Fibroblast of the conjunctiva (primary cell): ENCODE measurements at places on chromosomes 5 and 9.

GRCh38 chr9:10649076-10649475, 36.3 kb upstream of the PTPRD start:
- DNase-seq, result no peak

DNA sequence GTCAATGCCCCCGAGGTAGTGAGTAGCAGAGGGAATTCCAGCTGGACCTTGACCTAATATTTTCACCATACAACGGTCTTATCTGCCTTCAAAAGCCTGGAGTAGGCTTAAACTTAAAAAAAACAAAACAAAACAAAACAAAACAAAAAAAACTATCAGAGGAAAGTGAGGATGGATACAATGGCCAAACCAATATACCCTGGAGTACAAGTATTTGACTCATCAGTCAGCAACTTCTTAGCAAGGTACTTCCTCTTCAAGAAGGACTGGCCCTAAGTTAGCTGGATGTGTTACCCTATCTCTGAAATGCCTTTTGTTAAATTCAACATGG, 160.6 kb upstream of the GNA14 start:
- DNase-seq, result no peak

- no peak for DNase-seq
These were observed 4.4 kb upstream of the TENT4A start for GRCh38 chr5:6708814-6709213.

DNA sequence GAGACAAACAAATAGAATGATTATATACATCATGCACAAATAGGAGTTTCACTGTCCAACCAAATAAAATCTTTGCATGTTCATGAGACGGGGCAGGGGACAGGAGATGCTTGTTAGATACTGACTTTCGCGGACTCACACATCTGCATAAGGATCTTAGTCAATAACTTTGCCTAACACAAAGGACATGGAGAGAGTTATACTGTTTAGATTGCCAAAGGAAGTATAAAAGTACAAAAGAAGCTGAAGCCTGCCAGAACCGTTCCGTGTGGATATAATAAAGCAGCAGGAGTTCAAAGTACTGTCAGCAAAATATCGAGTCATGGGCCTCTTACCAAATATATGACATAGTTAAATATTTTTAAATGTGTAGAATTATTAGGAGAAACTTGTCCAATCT, 1148.4 kb downstream of the EFNA5 start:
- DNase-seq, result no peak

DNA sequence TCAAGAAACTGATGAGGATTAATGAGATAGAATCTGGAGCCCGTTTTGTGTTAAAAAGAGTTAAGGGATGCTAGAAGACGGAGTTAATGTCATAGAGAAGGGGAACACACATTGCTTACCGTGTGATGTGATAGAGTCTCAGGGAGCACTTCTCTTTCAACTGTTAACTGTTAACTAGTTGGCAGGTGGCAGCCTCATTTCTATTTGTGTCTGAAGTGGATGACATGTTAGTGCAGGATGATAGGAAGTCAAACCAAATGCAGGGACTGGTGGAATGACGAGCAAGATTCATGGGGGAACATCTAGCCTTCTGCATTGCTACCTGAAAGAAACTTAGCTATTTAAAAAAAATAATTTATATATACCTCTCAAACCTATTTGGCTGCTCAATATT, 222.7 kb downstream of the MAST4 start:
- no peak for DNase-seq

GRCh38 chr5:149161026-149161687, 19.9 kb downstream of the ABLIM3 start:
- no peak for DNase-seq

DNA sequence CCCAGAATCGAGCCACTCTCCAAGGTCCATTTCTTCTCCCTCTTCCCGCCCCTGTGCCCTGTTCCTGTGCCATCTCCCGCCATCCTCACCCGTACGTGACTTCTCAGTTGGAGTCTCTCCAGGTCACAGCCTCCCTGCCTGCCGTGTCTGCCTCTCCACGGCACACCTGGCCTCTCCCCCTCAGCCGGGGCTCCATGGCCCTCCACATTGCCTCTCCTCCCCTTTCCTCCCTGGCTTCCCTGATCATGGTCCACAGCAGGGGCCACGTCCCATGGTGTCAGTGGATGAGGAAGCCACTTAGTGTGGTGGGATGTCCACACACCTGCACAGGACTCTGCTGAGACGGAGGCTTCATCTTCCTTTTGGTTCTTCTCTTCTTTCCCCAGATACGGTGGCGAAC, 2.3 kb downstream of the PAEP start:
- no peak for DNase-seq

- no peak for DNase-seq
These were observed 112.8 kb downstream of the MARCHF11 start for GRCh38 chr5:16066810-16067209.

DNA sequence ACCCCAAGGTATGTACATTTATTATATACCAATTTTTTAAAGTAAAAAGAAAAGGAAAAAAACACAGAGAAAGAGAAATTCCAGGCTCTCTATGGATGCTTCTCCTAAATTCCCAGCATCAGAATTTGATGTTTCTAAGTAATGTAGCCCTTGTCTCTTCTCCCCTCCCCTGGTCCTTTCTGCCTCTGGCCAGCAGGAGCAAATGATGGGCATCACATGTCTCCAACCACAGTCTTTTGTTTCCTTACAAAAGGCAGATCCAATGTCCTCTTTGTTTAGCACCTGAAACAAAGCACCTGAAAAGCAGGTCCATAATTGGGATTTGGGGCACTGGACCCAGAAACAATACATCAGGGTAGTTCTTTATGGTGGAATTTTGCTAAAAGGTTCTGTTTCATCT, 50.4 kb upstream of the APC start:
- no peak for DNase-seq

DNA sequence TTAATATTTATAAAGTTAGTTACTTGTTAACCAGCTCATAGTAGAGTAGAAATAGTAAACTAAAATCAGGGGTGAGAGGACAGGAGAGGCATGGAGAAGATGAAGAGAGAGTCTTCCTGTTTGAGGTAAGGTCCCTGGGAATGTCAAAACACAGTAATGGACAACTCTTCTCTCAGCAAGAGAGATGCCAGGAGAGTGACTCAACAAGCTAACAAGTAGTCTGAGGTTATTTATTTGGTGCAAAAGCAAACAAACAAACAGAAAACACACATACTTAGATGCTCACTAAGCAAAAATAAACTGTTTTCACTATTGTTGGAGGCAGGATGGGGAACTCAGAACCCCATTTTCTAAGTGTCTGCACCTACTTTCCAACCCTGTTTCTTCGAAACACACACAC, 333.2 kb upstream of the RFX3 start:
- no peak for DNase-seq

DNA sequence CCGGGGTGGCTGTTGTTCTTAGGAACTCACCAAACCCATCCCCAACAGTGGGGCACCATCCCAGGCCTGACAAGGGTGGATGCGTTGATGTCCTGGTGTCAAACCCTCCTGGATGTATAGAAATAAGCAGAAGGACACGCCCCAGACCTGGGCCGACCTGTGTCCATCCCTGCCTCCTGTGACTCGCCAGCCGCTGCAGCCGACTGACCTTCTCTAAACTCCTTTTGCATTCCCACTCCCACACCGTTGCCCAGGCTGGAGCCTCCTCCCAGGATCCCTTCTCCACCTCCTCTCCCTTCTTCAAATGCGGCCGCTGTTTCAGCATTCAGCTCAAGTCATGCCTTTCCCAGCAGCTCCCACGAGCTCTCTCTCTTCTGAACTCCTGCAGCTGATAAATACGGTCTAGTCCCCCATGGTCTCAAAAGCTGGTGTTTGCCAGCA, 213.2 kb upstream of the IER5L start:
- no peak for DNase-seq

DNA sequence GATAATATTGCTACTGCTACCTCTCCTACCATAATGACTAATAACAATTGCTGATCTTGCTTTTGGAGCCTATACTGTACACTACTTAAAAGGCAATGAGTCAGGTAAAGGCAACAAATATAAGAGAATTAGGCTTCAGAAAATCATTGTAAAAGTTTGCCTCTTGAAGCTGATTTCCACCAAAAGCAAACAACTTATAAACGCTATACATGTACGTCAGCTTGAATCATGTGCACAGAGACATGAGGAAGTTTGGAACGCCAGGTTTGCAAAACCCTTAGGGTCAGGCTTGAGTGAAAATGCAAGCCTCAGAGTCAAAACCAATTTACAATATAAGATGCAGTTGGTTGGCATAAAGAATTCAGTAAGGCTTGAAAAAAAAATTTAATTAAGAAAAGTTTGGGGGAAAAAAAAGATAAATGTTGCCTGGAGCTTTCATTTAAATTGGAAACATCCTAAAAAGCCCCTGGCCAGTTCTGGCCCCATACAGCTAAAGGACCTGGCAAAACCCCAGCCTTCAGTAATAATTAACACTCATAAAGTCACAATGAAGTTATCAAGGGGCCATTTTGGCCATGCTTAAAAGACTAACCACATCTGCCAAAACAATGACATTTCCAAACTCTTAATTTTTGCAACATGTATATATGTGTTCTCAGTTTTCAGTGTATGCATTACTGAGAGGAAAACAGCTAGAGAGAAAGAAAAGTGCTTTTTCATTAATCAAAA, 181.0 kb upstream of the NFIL3 start:
- DNase-seq, result no peak

GRCh38 chr5:91245871-91246270, 137.2 kb downstream of the ARRDC3 start:
- DNase-seq, result no peak

DNA sequence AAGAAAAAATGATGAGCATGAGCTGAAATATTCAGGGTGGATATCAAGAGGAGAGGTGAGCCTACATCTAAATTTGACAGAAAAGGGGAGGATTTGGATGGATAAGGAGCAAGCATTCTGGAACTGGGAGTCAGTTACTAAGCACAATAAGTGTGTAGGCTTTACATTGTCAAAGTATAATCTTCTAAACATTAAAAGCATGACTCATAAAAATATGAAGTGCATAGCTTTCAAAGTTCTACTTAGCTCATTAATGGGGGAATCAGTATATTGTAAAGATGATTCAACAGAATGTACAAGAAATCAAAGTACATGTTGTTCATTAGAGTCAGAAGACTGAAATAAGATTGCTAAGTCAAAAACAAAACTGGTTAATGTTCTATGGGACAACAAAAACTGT, 248.0 kb upstream of the GAS1 start:
- DNase-seq, result no peak

- DNase-seq, result peak; percentile 1
These were observed 69.3 kb downstream of the TLE4 start for GRCh38 chr9:79641070-79641469.

GRCh38 chr5:138629392-138629791, 54.2 kb upstream of the HSPA9 start:
- no peak for DNase-seq

DNA sequence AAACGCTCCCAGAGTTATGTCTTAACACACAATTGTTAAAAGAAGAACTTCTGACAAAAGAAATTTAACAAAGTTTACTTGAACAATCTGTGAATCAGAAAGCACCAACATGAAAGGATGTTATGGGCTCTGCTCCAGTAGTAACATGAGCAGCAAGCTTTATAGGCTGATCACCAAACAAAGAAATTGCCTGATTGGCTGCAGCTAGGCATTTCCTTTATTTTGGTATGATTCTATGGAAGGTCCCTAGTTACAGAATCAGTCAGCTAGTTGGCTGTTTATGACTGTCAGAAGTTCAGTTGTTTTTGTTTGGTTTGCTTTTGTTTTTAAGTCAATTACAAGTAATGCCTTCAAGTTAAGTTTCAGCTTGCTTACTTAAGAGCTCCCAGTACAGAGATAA, 102.4 kb upstream of the SMC2 start:
- DNase-seq, result no peak

- no peak for DNase-seq
These were observed 128.2 kb downstream of the MED10 start for GRCh38 chr5:6250121-6250520.

DNA sequence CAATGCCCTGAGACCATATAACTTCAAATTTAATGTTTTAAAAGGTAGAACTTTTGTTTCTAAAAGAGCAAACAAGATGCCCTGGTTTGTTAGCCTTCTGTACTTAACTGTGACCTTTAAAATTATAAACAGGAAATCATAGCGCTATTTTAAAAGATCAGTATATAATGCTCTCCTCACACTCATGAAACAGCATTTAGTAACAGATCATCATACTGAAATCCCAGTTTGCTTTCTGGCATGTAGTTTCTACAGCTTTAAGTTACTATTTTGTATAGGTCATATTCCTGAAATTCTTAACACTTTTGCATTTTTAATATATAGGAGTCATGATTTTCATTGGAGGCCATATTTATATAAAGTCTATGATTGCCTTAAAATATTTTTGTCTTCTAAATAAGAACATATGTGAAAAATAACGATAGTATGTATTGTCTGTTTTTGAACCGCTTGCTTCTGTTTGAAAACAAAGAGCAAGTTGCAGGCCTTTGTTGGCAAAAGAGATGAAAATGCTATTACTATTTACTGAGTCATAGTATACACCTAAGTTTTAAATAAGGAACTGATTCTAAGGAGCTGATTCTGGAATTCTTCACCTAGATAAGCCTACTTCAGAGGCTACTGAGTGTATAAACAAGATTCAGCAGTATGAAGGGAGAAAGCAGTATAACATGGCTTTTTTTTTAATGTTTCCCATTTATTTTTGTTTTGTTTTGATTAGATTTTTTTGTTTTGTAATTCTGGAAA, 20.5 kb downstream of the SRFBP1 start:
- DNase-seq, result no peak

GRCh38 chr9:21995006-21995665, 545 bp downstream of the CDKN2B-AS1 start:
- no peak for DNase-seq

GRCh38 chr5:143495821-143496275, 92.4 kb upstream of the NR3C1 start:
- DNase-seq, result peak; percentile 50

GRCh38 chr9:129414993-129415941, 205.6 kb downstream of the C9orf50 start:
- no peak for DNase-seq

DNA sequence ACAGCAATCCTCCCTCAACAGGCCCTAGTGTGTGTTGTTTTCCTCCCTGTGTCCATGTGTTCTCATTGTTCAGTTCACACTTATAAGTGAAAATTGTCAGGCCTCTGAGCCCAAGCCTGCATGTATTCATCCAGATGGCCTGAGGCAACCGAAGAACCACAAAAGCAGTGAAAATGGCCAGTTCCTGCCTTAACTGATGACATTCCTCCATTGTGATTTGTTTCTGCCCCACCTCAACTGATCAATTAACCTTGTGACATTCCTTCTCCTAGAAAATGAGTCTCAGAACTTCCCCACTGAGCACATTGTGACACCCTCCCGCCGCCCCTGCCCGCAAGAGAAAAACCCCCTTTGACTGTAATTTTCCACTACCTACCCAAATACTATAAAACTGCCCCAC, 17.4 kb upstream of the TRPC7 start:
- DNase-seq, result no peak

GRCh38 chr5:110048491-110048890, 358.8 kb downstream of the MAN2A1 start:
- no peak for DNase-seq

DNA sequence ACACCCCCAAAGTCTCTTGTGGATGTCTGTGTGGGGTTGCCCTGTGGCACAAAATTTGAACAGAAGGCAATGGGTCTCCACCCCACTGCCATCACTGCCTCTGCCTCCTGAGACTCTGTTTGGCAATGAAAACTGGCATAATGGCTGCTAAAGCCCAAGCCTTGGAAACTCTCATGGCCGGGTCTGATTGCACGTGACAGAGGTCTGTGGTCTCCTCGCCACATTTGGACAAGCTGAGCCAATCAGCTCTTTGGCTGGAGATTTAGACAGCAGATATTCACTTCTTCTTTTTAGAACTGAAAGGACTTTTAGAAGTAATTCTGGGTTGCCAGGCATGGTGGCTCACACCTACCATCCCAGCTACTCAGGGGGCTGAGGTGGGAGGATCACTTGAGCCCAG, 5.5 kb downstream of the GGTA1 start:
- no peak for DNase-seq
